Mucosa of gallbladder (tissue), 1 donor: ENCODE measurements at places on chromosomes 2 and 18.

GRCh38 chr2:234308813-234309195, 188.1 kb downstream of the ARL4C start:
- peak; percentile 59 for DNase-seq

- no peak for DNase-seq
Measured at GRCh38 chr2:127061375-127062273, 45.3 kb downstream of the BIN1 start.

DNA sequence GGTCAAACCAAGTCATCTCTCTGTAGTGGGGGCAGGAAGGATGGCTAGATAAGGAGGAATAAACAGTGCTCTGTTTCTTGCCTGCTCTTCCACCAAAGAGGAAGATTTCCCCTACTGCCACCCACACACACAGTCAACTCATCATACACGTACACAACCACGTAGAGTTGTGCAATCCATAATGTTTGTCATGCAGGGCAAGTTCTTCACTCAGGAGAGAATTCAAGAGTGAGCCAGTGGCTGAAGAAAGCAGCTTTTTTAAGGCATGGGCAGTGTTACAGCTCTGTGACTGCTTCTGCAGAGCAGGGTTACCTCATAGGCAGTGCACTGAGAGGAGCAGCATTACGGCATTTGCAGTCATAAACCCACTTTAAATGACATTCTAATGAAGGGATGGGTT, 283.0 kb downstream of the RND3 start:
- no peak for DNase-seq

DNA sequence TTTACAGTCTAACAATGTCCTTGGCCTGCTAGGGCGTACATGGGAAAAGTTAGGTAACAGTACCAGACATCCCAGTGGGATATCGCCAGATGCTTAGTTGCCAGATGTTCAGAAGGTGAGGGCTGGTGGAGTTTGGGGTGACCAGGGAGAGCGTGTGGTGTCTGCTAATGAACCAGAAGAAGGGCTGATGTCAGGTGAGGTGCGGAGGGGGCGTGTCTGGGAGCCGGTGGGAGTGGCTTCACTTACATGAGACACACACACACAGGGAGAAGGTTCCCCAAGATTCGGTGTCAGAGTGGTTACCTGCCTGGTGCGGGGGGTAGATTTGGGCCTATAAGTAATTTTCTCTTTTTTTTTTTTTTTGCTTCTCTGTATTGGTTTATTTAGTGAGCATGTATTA, 12.2 kb downstream of the RAB31 start:
- DNase-seq = no peak

GRCh38 chr2:69018678-69019095, 5.7 kb downstream of the ANTXR1 start:
- no peak for DNase-seq

DNA sequence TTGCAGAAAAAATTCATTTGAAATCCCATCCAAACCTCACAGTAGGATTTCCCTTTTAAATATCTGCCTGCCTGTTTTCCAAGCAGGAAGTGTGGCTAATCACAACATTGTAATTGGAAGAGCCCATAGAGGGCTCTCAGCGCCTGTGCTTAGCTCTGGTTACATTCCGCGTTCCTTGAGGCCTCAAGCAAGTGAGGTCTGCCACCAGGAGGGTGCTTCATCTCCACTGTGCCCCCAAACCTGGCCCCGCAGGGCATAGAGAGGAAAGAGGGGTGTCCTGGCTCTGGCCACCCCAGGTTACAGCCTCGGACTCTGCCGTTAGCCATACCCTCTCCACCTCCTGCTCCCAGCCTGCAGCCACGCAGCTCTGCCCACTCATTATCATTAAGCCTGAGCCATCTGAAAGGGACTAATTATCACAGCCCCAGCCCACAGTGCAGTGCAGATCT, 214.8 kb downstream of the SP3 start:
- no peak for DNase-seq

- DNase-seq = no peak
Measured at GRCh38 chr2:3948191-3948590, 244.8 kb downstream of the DCDC2C start.

GRCh38 chr2:164597983-164598382, 23.3 kb downstream of the GRB14 start:
- no peak for DNase-seq

DNA sequence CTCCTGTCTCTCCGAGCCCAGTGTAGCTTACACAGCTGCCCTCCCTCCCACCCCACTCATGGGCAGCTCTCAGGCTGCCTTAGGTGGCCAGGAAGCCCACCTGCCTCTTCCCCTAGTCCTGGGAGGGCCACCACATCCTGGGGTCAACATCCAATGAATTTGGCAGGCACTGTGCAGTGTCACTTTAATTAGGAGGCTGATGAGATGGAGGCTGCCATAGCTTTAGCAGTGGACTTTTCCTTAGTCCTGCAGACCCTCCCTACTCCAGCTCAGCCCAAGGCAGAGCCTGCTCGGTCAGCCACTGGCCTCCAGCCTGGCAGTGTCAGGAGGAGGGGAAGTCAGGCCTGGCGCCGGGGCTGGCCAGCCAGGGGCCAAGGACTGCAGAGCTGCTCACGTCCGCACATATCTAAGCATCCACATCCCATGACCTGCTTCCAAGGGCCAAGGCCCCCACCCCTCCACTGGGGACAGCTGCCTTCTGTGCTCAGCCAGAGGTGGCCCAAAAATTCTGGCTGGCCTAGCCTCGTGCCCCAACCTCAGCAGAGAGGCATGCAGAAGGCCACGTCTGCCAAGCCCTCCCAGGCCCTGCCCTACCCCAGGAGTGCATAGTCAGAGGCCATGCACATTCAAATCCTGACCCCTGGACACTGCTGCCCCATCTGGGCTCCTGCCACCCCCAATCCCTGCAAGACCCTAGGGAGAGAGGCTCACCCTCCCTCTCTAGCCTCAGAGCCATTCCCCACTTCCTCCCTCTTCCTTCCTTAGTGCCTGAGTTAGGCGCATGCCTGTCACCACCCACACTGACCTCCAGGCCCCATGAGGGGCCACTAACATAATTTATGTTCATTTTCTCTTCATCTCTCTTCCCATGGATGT, 33.1 kb downstream of the ADRA2B start:
- no peak for DNase-seq

DNA sequence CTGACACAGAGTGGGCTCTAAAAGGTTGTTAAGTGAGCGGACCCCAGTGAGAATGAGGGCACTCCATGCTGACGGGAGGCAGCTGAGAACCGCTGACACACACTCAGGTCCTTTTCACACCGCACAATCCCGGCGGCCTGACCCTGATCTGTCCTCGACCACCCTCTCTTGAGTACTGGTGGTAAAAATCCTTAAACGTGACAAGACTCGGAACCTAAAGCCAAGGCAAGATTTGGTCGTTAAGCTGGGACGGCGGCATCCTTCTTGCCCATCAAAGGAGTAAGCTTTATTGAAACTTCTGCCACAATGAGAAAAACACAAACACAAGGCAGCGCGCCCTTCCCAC, 569 bp downstream of the TMX3 start:
- DNase-seq = no peak
